ENCODE measurements at places on chromosomes 1 and 21. TPM values are rescaled to one million over a fixed set of nuclear protein-coding genes. Genes with fewer than 3 reads are reported as not detected.

Gene SERPINC1
- not detected for polyA plus RNA-seq

Gene AK5
- polyA plus RNA-seq = 3.4 TPM

Gene LMX1A
- not detected for polyA plus RNA-seq

Gene ADCY10
- not detected for polyA plus RNA-seq

Gene ITLN2
- polyA plus RNA-seq = not detected

Gene PIK3C2B
- 2.9 TPM for polyA plus RNA-seq

Gene B3GALT2
- polyA plus RNA-seq = 2.9 TPM

Gene ERG
- not detected for polyA plus RNA-seq

Gene ABCA4
- not detected for polyA plus RNA-seq

Gene OR2T11
- not detected for polyA plus RNA-seq

Gene CLDN17
- not detected for polyA plus RNA-seq

Gene RABGAP1L
- polyA plus RNA-seq = 78.5 TPM

Gene NOS1AP
- not detected for polyA plus RNA-seq

Gene FCRL6
- polyA plus RNA-seq = 129 TPM

Gene HOOK1
- 5.2 TPM for polyA plus RNA-seq

Gene TMEM167B
- 38.2 TPM for polyA plus RNA-seq

Gene OXCT2
- not detected for polyA plus RNA-seq

Gene TAL1
- polyA plus RNA-seq = not detected

Gene PGLYRP4
- not detected for polyA plus RNA-seq

Gene OR2T33
- not detected for polyA plus RNA-seq

Gene CRABP2
- polyA plus RNA-seq = not detected

Gene AGBL4
- 0.22 TPM for polyA plus RNA-seq

Gene TPTE
- not detected for polyA plus RNA-seq

Gene CELA3A
- polyA plus RNA-seq = not detected

Gene IVL
- polyA plus RNA-seq = not detected

Gene SCCPDH
- polyA plus RNA-seq = 20.2 TPM
